ENCODE measurements at places on chromosomes 7 and 10.

DNA sequence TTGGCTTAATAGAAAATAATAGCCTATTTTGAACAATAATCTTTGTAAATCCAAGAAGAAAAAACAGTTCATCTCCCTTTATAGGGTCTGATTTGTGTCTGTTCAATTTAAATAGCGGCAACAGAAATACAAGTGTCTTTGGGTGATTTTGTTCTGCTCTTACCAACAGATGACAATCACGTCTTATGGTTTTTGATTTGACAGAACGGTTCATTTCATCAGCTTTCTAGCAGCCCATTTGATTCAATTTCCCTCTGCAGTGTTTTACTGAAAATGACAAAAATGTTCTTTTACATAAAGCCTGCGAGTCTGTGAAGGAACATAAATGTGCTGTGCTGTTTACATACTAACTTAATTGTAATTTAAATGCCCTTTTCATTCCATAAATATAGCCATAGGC, 180.5 kb downstream of the MGMT start:
- DNase-seq: no peak

GRCh38 chr10:79045566-79046175, 23.1 kb upstream of the ZMIZ1 start:
- no peak for DNase-seq

- no peak for DNase-seq
Observed at GRCh38 chr7:122803323-122803722, 82.9 kb downstream of the CADPS2 start.

GRCh38 chr10:24518981-24519597, 204.6 kb downstream of the ARHGAP21 start:
- no peak for DNase-seq

DNA sequence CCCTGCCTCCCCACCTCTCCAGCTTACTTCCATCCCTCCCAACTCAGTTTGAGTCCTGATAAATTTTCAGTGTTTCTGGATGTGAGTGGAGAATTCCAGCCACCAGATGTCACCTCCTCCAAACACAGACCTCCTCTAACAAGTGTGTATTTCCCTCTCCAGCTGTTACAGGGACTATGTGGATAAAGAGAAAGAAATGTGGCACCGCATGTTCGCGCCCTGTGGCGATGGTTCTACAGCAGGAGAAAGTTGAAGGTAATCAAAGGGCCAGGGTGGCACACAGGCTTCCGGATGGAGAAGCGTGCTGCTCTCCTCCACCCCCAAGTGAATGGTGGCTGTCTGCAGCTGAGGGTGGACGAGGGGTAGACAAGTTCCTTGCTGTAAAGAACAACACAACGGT, 14.7 kb downstream of the FKBP6 start:
- DNase-seq: no peak

DNA sequence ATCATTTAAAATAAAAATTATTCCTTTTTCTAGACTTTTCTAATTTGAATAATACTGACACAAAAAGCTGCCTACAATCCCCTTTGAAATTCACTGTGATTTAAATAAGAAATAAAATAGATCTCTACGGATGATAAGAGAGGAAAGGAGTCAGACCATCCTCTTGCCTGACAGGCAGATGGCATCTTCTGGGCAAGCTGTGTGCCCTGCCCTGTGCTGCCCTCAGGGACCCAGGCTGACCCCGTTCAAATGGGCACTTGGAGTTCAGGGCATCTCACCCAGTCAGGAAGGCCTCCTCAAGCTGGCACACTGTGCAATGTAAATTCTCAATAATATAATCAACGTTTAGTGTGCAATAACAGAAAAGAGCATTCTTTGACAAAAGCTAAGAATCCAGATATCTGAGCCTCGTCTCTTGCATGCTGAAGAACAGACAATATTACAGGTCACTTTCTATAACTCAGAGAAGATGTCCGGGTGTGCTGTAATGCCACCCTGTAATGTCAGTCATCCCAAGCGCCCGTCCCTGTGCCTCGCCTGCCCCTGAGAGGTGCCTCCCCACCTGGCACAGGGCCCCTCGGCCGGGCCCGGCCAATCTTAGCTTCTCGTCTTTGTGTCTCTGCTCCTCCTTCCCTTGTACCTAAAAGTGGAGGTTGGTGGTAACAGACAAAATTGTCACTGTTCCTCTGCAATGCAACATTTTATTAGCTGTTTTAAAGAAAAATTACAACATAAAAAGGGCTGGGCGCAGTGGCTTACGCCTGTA, 263.3 kb downstream of the COBL start:
- DNase-seq: no peak

GRCh38 chr10:47359101-47359500, 10.9 kb downstream of the RBP3 start:
- DNase-seq: no peak

- DNase-seq: no peak
Observed at GRCh38 chr10:4051011-4051640, 266.1 kb upstream of the KLF6 start.

- no peak for DNase-seq
Observed at GRCh38 chr7:1536743-1537534, 6.4 kb downstream of the MAFK start.

GRCh38 chr7:2040893-2041270, 191.9 kb downstream of the MAD1L1 start:
- no peak for DNase-seq

DNA sequence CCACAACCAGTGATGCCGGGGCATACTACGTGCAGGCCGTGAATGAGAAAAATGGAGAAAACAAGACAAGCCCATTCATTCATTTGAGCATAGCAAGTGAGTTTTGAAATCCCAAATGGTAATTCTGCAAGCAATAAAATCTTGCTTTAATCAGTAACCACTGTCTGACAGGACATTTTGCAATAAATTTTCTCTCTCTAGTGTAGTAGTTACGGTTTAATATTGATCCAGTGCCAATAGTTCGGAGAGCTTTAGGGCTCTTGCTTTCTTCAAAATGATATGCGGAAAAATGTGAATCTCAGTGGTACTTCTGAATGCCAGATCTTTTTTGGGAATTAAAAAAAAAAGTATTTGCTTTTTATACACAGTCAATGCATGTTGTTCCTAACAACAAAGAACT, 520.4 kb downstream of the SDK1 start:
- DNase-seq: no peak

DNA sequence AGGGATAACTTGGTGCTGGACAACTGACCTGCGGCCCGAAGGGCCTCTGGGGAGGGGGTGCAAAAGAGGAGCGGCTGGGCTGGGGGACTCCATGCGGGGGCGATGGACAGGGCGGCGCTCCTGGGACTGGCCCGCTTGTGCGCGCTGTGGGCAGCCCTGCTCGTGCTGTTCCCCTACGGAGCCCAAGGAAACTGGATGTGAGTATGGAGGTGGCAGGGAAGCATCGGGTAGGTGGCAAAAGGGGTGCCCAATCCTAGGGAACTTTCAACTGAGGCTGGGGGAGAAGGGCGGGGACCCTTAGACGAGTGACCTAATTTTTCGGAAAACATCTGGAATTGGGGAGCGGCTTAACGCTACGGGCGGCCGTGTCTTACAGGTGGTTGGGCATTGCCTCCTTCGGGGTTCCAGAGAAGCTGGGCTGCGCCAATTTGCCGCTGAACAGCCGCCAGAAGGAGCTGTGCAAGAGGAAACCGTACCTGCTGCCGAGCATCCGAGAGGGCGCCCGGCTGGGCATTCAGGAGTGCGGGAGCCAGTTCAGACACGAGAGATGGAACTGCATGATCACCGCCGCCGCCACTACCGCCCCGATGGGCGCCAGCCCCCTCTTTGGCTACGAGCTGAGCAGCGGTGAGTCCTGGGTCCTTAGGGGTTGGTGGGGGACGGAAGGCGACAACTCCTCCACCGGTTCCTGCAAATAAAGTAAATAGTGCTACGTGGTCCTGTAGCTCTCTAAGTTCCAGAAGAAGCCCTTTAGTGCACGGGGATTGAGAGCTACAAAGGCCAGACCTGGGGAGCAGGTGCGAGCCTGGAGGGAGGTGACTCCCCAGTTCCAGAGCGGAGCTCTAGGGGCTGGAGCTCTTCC, 622 bp downstream of the WNT16 start:
- DNase-seq: no peak

GRCh38 chr7:127530148-127530547, 55.2 kb downstream of the GCC1 start:
- DNase-seq: no peak

GRCh38 chr10:50343702-50344331, 92.5 kb upstream of the ASAH2 start:
- no peak for DNase-seq

GRCh38 chr10:49133706-49134248, at the start of gene FAM170B:
FAM170B (minus strand) TSS chr10:49134021; CDS start chr10:49133918, 103 bp downstream.
- DNase-seq: no peak

- DNase-seq: peak; percentile 32
Observed at GRCh38 chr7:155069992-155070751, at the start of gene HTR5A. HTR5A (plus strand) TSS chr7:155070324; CDS start chr7:155070900, 576 bp downstream.

DNA sequence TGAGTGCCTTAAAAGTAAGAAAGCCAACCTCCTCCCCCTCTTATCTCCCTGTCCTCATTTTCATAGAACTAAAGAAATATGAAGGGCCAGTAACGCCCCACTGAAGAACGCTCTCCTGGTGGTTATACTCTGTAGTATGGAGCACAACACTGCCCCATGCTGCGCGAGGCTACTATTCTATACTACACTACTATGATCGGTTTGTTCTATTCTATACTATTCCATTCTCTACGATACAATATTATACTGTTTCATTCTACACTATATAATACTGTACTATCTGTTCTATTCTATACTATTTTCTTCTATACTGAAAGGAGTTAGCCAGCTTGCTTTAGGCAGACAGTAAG, 34.8 kb downstream of the DIP2C start:
- DNase-seq: no peak

DNA sequence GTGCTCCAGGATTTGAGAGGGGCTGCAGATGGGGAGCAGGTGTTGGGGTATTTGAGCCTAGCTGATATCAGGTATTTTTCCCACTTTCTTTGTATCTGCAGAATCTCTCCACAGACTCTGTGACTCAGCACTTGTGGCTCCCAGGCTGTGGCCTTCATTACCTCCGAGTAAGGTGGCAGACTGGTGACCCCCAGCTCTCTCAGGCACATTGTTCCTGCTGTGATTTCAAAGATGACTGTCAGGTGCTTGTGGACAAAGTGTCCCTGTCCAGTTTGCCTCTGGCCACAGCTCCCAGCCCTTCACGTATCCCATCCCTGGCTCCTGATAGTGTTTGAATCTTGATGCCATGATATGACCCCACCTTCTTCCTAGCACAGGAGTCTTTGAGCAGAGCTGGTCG, 396.8 kb upstream of the PODXL start:
- DNase-seq: no peak

DNA sequence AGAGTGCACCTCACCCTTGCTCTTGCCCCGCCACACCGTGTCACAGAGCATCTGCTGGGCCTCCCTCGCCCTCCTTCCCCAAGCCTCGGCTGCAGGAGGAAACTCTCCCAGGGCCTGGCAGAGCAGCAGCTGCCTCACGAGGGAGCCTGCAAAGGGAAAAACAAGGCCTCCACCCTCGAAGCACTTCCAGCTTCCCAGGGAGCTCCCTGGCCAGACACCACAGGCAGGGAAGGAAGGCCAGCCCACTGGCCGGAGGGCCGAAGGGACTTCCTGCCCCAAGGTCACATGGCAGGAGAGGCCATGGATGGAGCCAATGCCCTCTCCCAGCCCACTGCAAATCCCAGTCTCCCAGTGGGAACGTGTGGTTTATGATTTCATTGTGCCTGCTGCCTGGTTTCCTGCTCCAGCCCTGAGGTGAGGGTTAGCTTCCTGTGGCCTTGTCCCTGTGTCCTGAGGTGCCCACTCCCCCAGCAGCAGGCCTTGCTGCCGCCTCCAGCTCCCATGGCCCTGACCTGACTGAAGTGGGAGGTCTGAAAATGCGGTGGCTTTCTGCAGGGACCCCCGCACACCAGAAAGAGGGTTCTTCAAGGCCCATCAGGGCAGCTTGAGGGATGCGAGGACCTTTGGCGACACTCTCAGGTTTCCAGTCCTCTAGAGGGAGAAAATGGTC, 100.5 kb upstream of the PPIF start:
- no peak for DNase-seq

- no peak for DNase-seq
Observed at GRCh38 chr7:32594965-32595490, 99.7 kb downstream of the AVL9 start.

GRCh38 chr10:1411451-1411850, 325.9 kb downstream of the ADARB2 start:
- DNase-seq: no peak

GRCh38 chr7:105623378-105623777, 42.1 kb upstream of the EFCAB10 start:
- DNase-seq: no peak

GRCh38 chr7:153370092-153370491, 610.5 kb downstream of the ACTR3B start:
- DNase-seq: no peak

DNA sequence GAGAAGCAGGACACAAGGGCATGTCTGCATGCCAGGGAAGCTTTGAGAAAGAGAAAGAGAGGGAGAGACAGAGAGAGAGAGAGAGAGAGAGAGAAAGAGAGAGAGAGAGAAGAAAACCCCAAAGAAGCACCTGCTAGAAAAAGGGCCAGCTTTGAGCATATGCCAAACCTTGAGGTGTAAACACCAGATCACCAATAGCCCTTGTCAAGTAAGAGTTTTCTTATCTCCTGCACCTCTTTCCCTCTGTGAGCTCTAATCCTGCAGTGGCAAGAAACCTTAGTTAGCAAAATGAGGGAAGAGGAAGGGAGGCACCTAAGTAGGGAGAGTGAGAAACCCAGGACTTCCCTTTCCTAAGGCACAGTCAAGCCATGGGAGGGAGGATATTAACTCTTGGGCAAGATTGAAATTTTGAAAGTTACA, 11.3 kb upstream of the TRDMT1 start:
- no peak for DNase-seq

DNA sequence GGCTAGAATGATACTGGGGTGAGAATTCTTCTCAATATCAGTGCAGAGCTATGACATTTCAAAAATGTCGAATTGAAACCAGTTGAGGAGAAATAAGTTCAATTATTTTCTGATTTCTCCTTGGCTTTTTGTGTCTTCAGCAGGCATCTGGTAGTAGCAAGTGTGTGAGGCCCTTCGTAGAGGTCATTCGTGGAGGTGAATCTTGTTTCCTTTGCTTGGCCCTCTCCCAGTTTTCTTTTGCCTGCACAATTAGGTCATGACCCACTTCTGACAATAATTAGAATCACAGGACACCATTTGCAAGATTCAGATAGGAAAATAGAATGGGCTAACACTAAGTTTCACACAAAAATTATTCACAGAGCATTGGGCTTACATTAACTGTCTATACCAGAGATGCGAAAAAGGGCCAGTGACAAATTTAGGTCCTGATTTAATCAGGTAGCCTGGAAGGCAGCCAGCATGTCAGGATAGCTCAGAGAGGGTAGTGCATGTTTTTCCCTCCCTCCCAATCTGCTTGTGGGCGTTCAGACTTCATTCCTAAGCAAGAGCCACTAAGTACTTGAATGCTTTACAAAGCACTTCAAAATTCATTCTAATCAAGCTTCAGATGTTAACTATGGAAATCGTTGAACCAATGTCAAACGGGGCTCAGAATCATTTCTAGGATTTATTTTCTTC, 24.0 kb upstream of the A1CF start:
- DNase-seq: no peak
